Stimulated activated effector memory CD8-positive, alpha-beta T cell treated with anti-CD3 and anti-CD28 coated beads, Interleukin-12 subunit alpha, Interleukin-12 subunit beta, amount 100 ng/mL, for 72 hours (primary cell): ENCODE measurements at places on chromosomes 6 and 20.
A peak's percentile ranks its signal among the peaks of the same experiment; 100 is the strongest.

- peak; percentile 42 for DNase-seq
These were observed 4.6 kb upstream of the RAE1 start for GRCh38 chr20:57346477-57346876.

- DNase-seq = peak; percentile 86
These were observed 747 bp upstream of the PTPRA start for GRCh38 chr20:2872459-2873009.

DNA sequence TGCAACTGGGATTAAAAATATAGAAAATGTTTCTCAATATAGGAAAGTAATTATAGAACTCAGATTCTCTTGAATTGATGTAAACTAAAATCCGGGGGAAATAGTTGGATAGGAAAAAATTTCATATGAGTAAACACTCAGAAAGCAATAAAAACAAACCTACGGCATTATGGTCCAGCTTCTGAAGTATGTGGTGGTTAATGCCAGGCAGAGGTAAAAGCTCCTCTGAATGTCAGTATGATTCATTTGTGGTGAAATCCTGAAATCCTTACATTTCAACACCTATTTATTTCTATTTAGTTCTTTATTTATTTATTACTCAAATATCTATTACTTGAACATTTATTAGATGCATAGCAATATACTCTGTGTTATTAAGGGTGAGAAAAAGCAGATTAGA lies 145.1 kb downstream of the RIMS1 start:
- DNase-seq = no peak

GRCh38 chr6:166417285-166417691 lies 34.5 kb upstream of the MPC1 start:
- DNase-seq = peak; percentile 66

GRCh38 chr6:53630533-53631226 lies 34.9 kb downstream of the KLHL31 start:
- DNase-seq = no peak

GRCh38 chr6:133245422-133245903 lies 4.3 kb downstream of the EYA4 start:
- DNase-seq = no peak

GRCh38 chr20:33729101-33729500 lies 2.7 kb upstream of the ZNF341 start:
- DNase-seq = no peak

GRCh38 chr6:87473419-87473903 lies 687 bp downstream of the SLC35A1 start:
- peak; percentile 53 for DNase-seq
